Stimulated activated CD8-positive, alpha-beta memory T cell treated with anti-CD3 and anti-CD28 coated beads, Interleukin-4, amount 100 ng/mL, for 48 hours (primary cell): ENCODE measurements at places on chromosomes 5 and 9.

GRCh38 chr9:111926421-111926875, 29.8 kb downstream of the UGCG start:
- peak; percentile 55 for DNase-seq

GRCh38 chr9:130554606-130555005, 24.8 kb upstream of the FUBP3 start:
- no peak for DNase-seq

- DNase-seq: no peak
These were observed 176.7 kb upstream of the PPP2R2B start for GRCh38 chr5:147055089-147055826.

- no peak for DNase-seq
These were observed 93.4 kb upstream of the CCDC112 start for GRCh38 chr5:115389799-115390382.

- DNase-seq: no peak
These were observed 38.0 kb downstream of the TGFBI start for GRCh38 chr5:136066661-136067271.

DNA sequence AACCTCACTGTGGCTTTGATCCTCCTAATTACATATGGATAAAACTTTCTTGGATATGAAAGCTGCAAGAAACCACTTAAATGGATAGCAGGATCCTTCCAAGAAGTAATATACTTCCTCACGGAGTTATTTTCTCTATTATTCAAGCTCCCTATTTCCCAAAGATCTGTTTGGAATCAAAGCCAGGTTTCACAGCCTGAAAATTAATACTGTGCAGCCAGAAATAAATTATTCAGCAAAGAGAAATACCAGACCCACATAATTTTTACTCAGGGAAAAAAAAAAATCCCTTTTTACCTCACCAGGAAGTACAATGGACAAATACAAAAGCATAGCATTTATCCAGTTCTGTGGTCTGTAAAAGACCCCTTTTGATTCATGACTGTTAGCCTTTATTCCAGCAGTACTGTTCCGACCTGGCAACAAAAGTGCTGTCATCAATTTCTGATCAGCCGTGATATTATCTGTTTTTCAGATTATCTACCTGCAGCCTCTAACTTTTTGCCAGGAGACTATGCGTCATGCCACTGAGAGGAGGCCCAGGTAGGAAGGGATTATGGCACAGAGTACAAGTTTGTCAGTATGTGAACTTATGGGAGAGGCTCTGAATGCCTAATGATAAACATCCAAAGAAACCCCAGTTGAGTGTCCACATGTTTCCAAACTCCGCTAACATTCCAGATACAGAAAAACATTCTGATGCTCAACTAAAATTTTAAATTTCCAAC, 57.0 kb downstream of the FBN2 start:
- no peak for DNase-seq

DNA sequence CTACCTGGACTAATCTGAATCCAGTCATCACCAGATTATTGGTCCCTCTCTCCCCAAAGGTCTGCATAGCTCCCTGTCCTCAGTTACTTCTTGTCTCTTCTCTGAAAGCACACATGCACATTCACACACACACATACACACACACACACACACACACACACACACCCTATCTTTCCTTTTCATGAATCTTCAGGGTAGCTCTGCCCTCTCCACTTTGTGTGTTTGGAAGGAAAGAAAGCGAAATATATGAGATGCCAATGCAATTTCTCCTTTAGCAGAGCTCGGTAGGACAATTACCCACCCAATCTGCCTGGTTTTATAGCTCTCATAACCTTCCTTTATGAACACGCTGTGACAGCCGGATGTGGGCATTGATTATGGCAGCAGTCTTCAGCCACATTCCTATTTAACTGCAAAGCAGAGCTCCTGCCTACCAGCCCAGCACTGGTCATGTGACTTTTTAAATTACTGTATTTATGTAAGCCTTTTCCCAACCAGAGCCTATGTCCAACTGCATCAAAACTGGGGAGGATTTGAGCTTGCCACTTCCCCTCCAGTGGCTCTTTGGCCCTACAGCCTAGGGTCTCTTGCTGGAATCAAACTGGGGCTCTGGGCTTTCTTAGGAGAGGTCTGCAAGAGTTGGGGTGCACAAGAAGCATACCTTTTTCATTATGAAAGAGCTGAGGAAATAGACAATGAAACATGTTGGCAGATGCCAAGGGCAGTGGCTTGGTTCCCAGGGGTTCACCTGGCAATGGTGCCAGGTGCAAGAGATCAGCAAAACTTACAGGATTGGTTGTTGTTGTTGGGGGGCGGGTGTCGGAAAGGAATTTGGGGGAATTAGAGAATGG, 20.8 kb upstream of the MATR3 start:
- DNase-seq: peak; percentile 51

- peak; percentile 26 for DNase-seq
These were observed 37.6 kb upstream of the MAST4 start for GRCh38 chr5:66558560-66558959.

GRCh38 chr9:37753489-37754190, at the start of gene TRMT10B:
Gene TRMT10B, plus strand, starts transcription at chr9:37753805. Its CDS starts 8,127 bp downstream, at chr9:37761932.
- DNase-seq: peak; percentile 80

DNA sequence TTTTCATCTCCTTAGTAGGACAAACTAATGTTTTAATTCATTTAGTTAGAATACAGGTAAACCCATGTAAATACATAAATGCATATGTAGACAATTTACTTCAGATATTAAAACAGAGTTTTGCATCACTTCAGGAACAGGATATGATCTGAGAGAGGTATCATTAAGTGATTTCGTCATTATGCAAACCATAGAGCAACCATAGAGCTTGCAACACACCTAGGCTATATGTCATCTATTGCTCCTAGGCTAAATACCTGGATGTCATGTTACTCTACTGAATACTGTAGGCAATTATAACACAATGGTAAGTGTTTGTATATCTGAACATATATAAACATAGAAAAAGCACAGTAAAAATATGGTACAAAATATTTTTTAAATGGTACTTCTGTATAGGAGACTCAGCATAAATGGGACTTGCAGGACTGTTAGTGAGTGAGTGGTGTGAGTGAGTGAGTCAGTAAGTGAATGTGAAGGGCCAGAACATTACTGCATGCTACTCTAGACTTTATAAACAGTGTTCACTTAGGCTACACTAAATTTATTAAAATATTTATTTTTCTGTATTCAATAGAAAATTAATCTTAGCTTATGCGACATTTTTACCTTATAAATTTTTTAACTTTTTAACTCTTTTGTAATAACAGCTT, 1377.5 kb upstream of the CDH9 start:
- DNase-seq: no peak

DNA sequence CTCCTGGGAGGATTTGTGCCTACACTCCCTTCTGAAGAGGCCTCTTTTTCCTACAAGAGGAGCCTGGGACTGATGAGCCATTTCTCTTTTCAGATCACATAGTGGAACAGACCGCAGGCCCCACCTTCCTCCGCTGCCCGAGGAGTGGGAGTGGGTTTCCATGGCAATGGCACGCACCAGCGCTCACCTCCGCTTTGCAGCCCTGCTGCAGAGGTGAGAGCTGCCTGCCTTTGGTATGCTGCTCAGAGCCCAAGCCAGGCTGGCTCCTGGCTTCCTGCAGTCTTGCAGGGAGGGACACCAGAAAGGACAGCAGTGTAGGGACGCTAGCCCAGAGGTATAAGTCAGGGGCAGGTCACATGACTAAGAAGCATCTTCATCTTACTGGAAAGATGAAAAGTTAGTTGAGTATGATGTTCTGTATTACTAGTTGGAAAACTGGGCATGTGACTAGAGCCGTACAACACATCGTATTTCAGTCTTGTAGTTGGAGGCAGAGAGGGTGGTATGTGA, 12.4 kb downstream of the PTTG1 start:
- no peak for DNase-seq

- no peak for DNase-seq
These were observed 38.1 kb downstream of the FAF2 start for GRCh38 chr5:176486189-176486757.

- no peak for DNase-seq
These were observed 25.9 kb upstream of the ECM2 start for GRCh38 chr9:92561374-92562330.

DNA sequence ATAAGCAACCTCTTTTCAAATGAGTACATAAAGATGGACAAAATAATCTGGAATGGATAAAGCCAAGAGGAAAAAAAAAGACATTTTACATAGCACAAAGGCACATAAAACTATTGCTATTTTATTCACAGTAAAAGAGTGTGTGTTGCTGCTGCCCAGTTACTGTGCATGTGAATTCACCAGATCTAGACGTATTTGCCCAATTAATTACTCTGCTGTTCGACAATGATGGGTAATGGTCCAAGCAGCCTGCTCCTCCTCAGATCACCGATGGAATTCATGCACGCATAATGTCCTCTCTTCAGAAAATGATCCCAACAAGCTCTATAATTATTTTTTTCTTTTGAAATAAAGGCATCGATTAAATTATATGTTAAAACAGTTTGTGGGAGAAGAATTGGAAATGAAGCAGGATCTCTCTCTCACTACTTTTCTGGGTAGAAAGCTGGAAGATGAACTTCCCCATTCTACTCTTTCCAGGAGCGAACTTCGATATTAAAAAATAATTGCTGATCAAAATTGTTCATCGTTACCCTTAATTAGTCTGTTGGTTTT, 357.4 kb upstream of the CCNH start:
- no peak for DNase-seq

DNA sequence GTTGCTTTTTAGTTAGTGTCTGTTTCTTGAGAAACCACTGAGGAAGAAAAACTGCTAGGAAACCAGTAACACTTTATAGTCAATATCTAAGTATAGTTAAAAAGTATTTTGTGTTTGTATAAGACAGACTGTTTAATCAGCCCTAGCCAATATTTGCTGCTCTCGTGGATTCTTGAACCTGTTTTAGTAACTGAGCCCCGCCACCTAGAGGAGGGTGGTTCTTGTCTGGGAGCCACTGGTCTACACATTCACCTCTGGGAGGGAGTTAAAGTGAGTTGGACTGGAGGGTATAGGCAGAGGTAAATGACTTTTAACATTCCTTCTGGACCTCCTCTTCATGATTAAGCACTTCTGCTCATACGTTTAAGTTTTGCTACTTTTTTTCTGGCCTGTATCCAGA, 117.2 kb downstream of the SPATA31D1 start:
- DNase-seq: no peak

GRCh38 chr5:159224471-159224870, 15.1 kb upstream of the RNF145 start:
- no peak for DNase-seq

GRCh38 chr9:112028242-112029221, 131.9 kb downstream of the UGCG start:
- DNase-seq: peak; percentile 42

DNA sequence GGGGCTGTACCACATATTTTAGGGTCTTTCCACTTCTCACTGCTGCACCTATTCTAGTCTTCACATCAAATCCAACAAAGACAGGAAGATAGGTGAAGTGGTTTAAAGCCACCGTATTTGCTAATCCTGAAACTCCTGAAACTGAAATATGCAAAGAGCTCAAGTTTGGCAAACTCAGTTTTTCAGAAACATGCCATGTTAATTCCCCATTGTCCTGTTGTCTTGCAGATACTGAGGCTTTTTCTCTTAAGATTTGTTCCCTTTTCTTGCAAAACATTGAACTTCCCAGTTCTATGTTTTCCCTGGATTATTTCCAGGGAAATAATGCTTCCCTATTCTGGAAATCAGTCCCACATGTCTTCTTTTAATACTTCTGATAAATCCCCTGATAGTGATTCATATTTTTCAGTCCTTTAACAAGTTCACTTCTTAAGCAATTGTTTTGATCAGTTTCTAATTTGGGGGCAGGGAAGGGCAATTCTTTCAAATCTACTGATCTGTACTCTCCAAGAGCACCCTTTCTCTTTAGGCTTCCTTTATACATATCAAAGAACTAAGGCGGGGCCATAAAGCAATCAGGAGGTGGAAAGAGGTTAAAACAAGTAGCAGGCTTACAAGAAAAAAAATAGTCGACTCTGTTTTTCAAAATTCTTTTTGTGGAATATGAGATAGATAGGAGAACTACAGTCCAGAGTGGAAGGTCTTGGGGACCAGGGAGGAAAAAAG, 648.5 kb downstream of the BNC2 start:
- no peak for DNase-seq

- DNase-seq: no peak
These were observed 29.8 kb upstream of the ALDOB start for GRCh38 chr9:101465326-101465915.

DNA sequence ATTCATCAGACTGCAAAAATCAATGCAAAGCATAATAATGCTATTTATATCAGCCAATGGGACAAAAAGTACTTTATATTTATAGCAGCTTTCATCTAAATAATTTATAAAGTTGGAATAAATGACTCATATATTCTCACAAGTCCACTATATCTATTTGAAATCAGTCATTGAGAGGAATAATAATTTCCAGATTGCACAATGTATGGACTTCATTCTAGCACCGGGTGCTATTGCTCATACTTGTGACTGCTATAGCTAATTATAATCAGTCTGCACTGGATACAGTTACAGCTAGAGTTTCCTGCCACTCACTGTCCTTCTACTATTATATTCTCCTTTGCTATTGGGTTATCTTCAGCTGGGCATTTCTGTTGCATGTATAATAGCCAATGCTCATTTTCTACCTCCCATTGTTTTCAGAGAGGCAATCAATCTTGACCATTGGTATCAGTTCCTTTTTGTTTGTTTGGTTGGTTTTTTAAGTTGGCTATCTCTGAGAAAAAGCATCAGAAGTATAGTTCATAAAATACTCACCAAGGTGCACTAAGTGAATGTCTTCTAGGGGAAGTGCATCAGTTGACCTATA, 1.9 kb downstream of the CDH18 start:
- DNase-seq: no peak

GRCh38 chr5:43702815-43703214, 99.8 kb downstream of the NNT start:
- no peak for DNase-seq

- no peak for DNase-seq
These were observed 23.9 kb downstream of the DCANP1 start for GRCh38 chr5:135423146-135423845.

DNA sequence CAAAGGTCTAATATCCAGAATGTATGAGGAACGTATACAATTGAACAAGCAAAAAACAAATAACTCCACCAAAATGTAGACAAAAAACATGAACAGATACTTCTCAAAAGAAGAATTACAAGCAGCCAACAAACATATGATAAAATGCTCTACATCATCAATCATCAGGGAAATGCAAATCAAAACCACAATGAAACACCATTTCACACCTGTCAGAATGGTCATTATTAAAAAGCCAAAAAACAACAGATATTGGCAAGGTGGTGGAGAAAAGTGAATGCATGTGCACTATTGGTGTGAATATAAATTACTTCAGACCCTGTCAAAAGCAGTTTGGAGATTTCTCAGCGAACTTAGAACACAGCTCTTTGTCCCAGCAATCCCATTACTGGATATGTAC, 313.8 kb downstream of the ARRDC3 start:
- DNase-seq: no peak

- no peak for DNase-seq
These were observed 152.2 kb downstream of the GABBR2 start for GRCh38 chr9:98556511-98556910.

- no peak for DNase-seq
These were observed 153.8 kb downstream of the AUH start for GRCh38 chr9:91207729-91208418.

GRCh38 chr5:180648658-180649296, 623 bp downstream of the FLT4 start:
- peak; percentile 46 for DNase-seq

- DNase-seq: no peak
These were observed 4.1 kb upstream of the BBLN start for GRCh38 chr9:128155736-128156500.
